Amniotic epithelial cell (primary cell): ENCODE measurements at places on chromosomes 6 and 20.

DNA sequence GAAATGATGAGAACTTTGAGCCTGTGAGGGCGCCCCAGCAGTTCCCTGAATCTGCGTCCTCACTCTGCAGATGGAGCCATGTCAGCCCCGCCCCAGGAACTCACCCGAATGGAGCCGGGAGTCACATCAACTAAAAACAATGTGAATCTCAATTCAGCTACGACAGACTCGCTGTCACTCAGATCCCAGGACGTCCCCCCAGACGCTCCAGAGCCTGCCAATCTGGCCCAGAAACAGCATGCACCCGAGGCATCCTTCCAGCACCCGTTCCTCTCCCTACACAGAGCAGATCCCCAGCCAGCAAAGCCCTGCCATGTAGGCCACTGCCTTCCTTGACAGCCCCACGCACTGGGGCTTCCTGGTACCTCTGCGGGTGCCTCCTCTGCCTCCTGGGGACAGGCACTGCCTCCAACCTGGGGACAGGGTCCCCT lies 248.0 kb downstream of the TTLL2 start:
- no peak for DNase-seq

DNA sequence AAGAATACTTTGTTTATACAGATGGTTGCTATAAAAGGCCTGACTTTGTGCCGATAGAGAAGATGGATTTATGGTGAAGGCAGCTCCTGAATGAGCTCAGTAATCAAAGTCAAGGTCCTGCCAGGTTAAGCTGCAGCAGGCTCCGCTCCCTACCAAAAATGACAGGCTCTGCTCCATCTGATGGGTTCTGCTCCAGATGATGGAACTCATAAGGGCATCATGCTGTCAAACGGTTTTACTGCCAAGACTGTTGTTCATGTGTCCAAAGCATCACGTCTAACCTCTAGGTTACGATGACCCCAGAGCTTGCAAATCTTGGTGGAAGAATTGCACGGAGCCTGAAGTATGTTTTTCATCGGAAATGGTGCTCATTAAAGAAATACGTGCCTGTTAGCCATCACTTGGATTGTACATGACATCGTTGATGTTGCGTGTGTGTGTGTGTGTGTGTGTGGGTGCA lies 19.2 kb upstream of the PTGIS start:
- no peak for DNase-seq

- no peak for DNase-seq
Measured at GRCh38 chr6:73516514-73517489, 4.0 kb downstream of the EEF1A1 start.

DNA sequence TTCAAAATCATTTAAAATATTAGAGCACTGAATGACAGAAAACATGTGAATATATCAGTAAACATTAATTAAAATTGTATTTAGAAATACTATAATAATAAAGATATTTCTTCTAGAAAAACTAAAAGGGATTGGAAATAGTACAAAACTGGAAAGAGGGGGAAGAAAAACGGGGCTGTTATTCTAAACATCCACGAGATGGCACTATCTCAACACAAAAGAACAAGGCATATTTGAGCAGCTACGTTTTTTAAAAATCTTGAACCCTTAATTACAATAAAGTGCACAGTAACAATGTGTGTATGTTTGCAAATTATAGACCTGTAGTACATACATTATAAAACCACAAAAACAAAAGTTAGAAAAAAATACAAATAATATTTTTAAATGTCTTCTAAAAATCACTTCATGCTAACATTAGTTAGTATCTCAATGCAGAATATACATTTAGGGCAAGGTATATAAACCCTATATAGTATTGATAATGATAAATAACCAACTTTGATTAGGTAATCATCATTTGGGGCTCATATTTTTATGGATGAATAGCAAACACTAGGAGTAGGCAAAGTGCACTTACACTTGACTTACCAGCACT lies 42.5 kb upstream of the PNISR start:
- DNase-seq: peak; percentile 19

DNA sequence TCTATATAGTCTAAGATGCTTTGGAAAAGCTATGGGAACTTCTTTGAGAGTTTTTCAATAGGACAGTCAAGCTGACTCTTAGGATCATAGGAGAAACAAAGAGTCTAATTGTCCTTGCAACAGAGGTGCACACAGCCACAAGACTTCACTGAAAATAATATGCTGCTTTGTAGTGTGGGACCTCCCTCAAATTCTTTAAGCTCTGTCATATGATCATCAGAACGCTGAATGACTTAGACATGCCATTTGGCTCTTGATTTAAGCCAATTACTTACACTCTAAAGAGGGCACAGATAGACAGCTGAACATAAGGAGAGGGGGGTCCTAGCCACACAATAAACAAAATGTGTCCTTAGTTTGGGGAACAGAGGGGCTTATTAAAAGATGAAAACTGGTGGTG lies 818.7 kb upstream of the GJE1 start:
- no peak for DNase-seq

DNA sequence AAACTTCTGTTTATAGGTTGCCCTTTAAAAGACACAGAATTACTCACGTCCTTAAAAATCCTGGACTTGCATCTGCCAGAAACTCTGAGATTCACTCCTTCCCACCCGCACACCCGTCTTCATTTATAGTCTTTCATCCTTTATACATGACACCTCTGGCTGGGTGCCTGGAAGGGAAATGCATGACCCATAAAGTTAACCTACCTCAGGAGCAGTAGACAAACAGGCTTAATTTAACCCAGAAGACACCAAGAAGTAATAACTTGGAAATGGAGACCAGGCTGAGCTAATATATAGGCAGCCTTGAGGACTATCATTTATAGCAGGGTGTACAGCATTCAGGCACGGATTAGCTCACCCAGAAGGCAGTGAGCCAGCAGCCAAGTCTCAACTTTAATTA lies 429.0 kb upstream of the NRSN1 start:
- DNase-seq: no peak

DNA sequence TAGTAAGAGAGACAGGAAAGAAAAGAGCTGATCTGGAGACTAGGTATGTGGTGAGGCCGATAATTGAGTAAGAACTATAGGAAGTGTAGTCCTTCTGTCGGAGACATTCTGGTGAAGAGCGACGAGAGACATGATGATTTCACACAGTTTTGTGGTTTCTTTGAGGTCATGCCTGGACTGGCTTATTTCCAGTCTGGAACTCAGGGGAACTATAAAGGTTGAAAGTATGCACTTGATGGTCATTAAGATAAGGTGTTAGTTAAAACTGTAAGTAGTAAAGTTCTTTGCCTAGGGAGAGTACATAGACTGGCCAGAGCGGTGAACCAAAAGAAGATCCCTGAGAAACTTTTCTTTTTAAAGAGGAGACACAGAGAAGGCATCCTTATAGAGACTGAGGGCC lies 68.8 kb downstream of the RFX6 start:
- DNase-seq: peak; percentile 26
